ENCODE measurements at places on chromosomes 7 and 10.

- DNase-seq: no peak
These were observed 23.0 kb upstream of the ZMYND11 start for GRCh38 chr10:112246-112645.

DNA sequence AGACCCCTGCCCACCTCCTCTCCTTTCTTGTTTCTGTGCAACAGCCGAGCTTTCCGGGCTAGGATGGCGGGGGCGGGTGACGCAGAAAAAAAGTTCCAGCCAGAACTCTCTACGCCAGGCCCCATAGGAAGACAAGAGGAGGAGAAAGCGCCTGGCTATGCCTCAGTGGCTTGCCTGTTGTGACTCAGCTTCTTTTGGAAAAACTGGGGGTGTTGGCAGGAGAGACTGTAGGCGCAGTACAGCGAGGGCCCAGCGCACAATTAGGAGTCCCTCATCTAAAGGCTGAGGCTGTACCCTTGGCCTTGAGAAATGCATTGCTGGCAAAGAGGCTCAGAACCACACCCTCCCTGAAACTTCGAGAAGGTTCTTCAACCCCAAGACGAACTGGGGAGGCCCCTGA lies 28.0 kb upstream of the KPNA7 start:
- no peak for DNase-seq

GRCh38 chr10:100021322-100021721 lies 11.6 kb upstream of the DNMBP start:
- no peak for DNase-seq

GRCh38 chr7:146661435-146661834 lies 544.8 kb downstream of the CNTNAP2 start:
- no peak for DNase-seq

DNA sequence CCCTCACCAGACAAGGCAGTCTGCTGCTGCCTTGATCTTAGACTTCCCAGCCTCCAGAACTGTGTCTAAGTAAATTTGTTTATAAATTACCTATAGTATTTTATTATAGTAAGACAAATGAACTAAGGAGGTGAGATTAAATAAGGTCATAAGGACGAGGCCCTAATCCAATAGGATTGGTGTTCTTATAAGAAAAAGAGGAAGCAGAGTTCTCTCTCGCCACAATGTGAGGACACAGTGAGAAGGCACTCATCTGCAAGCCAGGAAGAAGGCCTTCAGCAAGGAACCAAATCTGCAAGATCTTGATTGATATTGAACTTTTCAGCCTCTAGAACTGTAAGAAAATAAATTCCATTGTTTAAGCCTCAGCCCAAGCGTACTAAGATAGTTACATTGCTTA lies 6.1 kb upstream of the ZNF438 start:
- no peak for DNase-seq

DNA sequence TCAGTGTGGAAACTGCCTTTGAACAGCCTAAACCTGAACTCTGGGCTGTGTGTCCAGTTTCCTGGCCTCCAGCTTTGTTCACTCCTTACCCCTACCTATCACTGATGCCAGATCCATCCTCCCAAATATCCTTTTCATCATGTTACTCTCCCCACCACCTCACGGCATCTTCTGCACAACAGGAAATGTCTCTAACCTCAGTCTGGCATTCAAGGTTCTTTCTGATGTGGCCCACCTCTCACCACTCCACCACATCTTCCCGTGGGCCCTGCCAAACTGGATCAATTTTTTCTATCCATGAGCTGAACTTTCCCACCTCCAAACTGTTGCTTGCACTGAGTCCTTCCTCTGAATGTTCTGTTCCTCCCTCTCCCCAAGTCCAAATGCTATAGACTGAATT lies 35.8 kb upstream of the MAP3K8 start:
- DNase-seq: no peak

- no peak for DNase-seq
These were observed 118.5 kb downstream of the GLRX3 start for GRCh38 chr10:130254662-130255061.

GRCh38 chr7:144622745-144623144 lies 213.1 kb downstream of the TPK1 start:
- DNase-seq: no peak

Measured in GM20000 (cell line).